Stimulated activated CD4-positive, alpha-beta T cell treated with anti-CD3 and anti-CD28 coated beads, Interleukin-1b, Interleukin-23, amount 100 ng/mL, for 48 hours (primary cell): ENCODE measurements at places on chromosomes 3 and 15.

- DNase-seq = no peak
Measured at GRCh38 chr3:162719684-162720341, 1223.2 kb downstream of the OTOL1 start.

- DNase-seq = no peak
Measured at GRCh38 chr3:2589336-2589969, 490.8 kb downstream of the CNTN4 start.

DNA sequence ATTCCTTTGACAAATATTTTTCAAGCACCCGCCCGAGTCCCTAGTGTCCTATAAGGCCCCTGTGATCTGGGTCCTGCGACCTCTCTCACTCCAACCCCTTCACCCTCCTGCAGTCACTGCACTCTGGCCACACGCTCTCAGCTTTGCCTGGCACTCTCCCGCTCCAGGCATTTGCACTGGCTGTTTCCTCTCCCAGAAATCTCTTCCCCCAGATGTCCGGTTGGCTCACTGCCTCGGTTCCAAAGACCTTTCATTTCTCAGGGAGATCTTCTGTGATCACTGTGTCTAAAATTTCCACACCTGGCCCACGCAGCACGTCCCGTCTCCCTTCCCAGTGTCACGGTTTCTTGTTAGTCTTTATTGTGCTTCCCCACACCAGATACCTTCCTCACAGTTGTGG lies 97.4 kb downstream of the WNT7A start:
- DNase-seq = no peak

DNA sequence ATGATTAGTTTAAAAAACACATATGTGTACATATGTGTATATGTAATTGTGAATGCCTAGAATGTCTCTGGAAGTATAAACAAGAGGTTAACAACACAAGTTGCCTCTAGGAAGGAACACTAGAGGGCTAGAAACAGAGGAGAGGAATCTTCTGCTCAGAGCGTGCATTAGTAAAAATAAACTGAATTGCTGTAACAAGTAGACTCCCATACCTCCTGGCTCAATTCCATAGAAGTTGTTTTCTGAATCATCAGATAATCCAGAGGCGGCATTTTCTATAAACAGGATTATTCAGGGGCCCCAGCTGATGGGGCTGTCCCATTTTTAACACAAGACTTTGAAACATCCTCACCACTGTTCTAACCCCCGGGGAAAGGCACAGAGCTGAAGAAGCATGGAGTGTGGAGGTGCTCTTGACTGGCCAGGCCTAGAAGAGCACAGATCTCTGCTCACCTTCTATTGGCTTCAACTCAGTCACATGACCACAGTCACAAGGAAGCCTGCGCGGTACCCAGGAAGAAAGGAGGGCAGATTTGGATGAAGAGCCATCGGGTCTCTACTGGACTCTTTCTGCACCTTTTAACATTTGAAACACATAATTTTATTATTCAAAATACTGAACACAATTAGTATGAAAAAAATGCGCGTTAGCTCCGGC lies 145.7 kb downstream of the TLE3 start:
- DNase-seq = no peak

DNA sequence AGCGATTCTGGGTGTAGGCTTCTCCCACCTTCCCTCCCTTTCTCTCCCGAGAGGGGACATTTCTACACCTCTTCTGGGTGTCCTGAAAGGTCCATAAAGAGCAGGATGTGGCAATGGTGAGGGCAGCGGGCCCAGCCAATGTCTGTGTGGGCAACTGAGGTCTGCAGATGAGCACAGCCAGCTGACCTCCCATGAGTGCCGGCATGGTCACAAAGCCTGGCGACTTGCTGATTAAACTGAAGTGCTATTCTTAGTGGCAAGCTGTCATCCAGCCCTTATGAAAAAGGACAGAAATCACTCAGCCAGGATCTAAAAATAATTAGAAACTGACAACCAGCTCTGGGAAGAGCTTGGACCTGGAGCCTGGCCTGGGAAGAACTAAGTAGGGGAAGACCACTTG lies 124.3 kb upstream of the RGMA start:
- no peak for DNase-seq

DNA sequence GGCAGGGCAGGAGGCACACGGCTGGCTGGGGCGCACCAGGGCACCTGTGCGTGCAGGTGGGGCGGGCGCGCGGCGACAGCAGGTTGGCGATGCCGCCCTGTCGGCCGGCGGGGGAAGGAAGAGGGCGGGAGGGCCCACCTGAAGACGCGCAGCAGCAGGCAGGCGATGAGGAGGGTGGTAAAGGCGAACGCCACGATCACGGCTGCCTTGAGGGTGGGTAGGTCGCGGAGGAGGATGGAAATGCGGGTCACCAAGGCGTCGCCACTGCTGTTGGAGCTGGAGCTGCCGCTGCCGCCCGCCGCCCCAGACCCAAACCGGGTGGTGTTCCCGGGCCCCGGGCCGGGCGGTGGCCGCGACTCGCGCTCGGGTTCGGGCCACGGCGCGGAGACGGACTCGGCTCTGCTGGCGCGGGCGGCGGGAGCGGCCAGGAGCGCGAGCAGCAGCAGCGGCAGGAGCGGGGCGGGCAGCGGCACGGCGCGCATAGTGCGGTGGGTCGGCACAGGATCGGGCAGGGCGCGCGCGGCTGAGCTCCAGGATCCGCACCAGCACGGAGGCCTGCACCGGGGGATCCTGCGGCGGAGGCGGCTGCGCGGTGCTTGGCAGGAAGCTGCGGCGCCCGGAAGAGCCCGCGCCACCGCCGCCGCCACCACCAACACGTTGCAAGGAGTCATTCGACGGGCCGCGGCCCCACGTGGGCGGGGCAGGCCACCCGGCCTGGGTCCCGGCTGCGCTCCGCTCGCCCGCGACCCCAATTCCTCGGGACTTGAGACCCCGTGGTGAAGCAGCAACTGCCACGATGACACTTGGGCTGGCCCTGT lies at the start of gene FAM174B:
TSS of gene FAM174B (minus strand) at position 598 of the 818 bp plus-strand sequence.
- peak; percentile 47 for DNase-seq

GRCh38 chr15:38085114-38085513 lies 150.7 kb downstream of the TMCO5A start:
- DNase-seq = no peak

GRCh38 chr3:114213627-114214541 lies 23.5 kb downstream of the ZNF80 start:
- peak; percentile 86 for DNase-seq

GRCh38 chr15:82830427-82831173 lies 21.2 kb downstream of the WHAMM start:
- no peak for DNase-seq

DNA sequence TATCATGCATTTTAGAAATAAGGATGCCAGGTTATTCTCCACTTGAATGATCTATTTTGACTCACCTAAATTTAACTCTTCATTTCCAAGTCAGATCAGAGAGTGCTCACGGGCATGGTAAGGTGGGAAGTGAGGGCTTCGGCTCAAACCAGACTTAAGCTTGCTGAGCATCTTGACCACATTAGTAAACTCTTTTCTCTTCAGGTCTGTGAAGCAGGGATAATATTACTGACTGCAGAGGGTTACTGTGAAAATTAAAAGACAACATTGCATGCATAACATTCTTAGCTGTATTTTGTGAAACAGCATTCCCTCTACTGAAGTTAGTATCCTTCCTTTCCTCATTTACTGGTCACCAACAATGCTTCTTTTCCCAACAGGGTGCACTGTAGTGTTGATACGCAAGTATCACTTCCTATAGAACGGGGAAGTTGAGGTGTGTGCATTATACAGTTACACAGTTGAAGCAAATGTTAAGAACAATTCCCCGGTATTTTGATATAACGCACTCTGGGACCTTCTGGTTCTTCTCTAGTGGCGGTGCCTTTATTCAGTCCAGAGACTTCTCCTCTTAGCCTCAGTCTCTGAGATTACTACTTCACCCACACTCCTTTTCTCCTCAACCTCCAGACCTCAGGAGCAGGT lies 74.1 kb upstream of the MNS1 start:
- DNase-seq = no peak

- no peak for DNase-seq
Measured at GRCh38 chr3:32709346-32709745, 24.4 kb downstream of the CNOT10 start.

- DNase-seq = no peak
Measured at GRCh38 chr3:60291115-60291514, 960.1 kb downstream of the FHIT start.

DNA sequence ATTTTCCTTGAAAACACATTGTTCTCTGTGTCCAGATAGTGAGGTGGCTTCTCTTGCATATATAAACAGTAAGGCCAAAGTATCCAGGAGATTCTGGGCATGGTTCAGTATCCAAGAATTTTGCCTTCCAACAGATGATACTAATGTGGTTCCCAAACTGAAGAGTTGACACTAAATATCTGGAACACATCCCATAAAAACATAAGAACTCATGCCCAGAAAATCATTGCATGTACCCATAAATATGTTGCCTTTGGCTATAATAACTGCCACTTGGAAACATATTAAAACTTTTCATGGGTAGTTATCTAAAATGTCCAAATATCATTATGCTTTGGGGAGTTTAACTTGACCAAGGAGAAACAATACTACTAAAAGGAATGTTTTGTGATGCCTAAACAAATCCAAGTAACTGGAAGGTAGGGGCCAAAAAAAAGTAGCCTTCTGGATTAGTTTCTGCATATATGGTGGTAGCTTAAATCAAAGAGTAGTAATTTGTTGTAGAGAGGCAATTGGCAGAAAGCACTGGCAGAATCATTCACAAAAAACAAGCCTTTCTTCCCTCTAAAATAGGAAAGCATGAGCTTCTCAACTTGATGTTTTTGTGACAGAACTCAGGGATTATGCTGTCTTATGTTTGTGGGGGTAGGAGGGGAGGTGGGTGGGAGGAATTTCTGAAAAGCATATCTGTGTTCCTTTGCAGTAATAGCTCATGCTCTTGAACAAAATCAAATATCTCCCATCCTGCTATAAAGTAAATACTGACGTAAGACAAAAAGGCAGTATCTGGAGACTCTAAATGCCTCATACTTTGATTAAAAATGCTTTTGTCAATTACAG lies 753.9 kb downstream of the TUSC7 start:
- DNase-seq = no peak

- DNase-seq = peak; percentile 38
Measured at GRCh38 chr3:57756528-57757401, 656 bp downstream of the SLMAP start.

- no peak for DNase-seq
Measured at GRCh38 chr3:31495971-31496665, 36.6 kb upstream of the STT3B start.

- no peak for DNase-seq
Measured at GRCh38 chr15:69342460-69343076, 43.9 kb downstream of the PAQR5 start.

DNA sequence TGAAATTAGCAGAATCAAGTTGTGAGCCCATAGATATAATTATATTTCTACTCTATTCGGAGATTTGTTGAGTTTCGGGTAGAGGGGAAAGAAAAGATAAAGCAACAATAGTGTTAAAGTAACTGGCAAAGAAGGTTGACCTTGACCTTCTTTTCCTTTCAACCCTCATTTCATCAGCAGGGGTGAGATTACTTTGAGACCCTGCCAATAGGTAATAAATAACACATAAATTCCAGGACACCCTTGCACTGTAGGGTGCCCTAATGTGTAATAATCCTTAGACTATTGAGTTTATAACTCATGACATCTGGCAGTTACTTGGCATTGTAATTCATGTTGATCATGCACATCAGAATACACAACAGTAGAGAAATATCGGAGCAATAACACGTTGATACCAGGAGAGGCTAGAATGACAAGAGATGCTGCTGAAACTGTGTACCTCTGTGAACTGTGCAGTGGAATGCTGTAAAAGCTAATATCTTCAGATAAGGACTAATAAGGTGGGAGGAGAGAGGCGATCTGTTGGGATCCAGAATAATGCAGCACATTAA lies 426.7 kb downstream of the ROBO2 start:
- DNase-seq = no peak

DNA sequence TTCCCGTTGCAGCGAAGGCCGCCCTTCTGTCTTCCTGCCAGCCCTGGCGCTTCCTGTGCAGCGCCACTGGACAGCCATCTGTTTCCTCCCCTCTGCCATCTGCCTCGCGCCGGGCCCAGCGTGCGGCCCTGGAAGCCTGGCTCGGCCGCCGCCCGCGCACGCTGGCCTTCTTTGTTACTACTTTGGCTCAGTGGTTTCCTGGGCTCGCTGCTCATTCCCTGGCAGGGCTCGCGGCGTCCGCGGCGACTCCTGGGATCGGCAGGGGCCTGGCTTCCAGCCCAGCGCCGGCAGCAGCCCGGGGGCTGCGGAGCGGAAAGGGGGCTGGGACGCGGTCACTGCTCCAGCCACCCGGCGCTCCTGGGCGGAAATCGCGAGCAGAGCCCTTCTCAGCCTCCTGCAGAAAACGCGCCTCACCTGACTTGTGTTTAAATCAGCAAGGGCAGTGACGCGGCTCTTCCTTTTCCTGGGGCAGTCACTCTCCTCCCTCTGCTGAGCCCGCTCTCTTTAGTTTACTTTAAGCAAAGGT lies 10.0 kb downstream of the CMTM7 start:
- peak; percentile 49 for DNase-seq

DNA sequence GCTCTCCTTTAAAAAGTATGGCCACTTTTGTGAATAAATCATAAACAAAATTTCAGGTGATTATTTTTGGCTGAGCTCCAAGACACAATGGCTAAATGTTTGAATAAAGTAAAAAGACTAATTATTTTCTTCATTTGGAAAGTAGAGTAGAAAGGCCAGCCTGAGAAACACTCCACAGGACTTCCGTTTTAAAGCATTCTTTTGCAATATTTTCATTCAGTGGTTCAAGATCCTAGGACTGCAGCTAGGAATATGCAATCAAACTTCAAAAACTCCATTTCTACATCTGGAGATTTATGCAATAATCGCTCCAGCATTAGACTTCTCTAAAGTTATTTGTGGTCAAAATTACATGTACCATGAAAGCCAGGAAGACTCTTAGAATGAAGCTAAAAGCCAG lies 62.8 kb downstream of the MECOM start:
- DNase-seq = no peak

- DNase-seq = peak; percentile 14
Measured at GRCh38 chr15:101578443-101578894, 73.7 kb downstream of the TM2D3 start.

GRCh38 chr3:179794355-179794754 lies 141.5 kb downstream of the USP13 start:
- DNase-seq = no peak

DNA sequence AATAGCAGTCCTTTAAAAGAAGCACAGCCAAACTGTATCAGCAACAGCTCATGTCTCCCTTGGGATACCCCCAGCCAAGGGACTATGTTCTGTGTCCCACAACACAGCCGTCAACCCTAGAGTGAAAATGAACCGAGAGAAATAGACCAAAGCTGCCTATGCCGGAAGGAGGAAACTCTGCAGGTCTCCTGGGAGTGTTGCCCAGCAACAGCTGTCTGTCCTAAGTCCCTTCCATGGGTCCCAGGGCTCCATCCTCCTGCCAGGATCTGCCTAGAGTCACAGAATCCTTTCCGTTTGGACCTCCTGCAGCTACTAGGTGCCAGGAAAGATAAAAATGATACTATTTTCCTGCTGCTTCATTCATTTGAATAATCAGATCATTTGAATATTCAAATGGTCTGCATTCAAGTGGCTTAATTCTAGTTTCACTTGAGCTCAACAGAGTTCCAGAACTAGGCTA lies 53.1 kb downstream of the TRANK1 start:
- no peak for DNase-seq
